ENCODE measurements at places on chromosomes 5 and 9.

- DNase-seq: no peak
Observed at GRCh38 chr5:169897481-169897880, 82.8 kb downstream of the INSYN2B start.

GRCh38 chr5:31218978-31219377 lies 25.5 kb downstream of the CDH6 start:
- no peak for DNase-seq

DNA sequence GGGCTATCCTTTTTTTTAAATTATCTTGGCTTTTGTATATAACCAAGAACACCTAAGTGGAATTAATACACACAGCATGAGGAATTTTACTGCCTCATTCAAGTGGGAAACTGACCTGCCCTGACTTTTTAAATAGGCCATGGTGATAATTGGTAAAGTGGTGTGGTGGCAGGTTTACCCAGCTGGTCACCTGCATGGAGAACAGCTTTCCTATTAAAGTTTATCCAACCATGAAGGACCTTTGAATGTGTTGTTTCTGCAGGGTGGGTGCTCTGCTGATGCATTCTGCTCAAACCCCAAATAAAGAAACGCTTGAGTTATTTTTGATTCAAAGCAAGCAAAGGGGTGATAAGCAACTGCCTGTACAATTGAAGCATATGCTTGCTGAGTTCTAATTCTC lies 261.0 kb upstream of the GRIN3A start:
- DNase-seq: no peak

GRCh38 chr9:119337573-119337972 lies 31.7 kb downstream of the BRINP1 start:
- no peak for DNase-seq

DNA sequence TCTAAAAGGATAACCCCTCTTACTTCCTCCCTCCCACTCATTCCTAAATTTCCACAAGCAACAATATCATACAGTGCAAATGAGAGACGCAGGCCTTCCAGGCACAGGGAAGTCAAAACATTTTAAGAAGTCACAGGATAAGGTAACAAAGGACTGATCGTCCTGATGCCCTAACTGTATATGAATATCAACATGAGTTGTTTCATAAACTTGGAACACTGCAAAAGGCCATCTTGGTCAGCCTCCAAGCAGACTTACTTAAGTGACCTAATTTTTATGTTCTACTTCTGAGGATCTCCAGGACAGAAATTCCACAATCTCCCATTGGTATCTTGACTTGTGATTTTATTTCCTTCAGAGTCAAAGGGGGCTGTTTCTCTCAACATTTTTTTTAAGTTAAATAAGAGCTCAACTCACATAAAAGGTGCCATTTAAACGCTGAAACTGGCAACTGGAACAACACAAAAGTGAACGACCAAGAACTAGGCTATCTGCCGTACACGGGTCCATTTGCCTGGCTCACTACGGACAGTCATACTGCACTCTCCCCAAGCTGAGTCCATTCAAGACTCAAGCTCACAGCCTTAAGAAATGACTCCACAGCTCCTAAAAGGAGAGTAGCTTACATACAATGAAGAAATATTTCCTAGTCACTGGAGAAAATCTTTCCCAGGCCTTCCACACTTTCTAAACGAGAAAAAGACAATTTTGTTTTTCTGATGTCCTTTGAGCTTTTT lies 71.3 kb downstream of the LHFPL2 start:
- DNase-seq: no peak

DNA sequence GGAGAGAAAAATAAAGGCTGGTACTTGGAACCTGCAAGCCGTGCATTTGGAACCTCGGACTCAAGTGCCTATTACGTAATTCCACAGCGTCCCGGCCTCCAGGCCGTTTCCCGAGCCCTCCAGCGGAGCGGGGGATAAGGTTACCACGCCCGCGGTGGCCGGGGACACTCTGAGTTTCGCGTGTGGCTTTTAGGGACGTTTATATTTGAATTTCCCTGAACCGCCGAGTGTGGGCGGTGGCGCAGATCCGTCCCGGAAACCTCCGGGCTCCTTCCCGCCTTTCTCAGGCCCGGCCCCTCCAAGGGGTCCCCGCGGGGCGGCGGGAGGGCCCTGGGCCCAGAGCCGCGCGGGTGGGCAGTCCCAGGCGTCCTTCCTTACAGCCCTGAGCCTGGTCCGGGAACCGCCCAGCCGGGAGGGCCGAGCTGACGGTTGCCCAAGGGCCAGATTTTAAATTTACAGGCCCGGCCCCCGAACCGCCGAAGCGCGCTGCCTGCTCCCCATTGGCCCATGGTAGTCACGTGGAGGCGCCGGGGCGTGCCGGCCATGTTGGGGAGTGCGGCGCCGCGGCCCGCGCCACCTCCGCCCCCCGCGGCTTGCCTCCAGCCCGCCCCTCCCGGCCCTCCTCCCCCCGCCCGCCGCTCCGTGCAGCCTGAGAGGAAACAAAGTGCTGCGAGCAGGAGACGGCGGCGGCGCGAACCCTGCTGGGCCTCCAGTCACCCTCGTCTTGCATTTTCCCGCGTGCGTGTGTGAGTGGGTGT lies at the start of gene LMNB1:
LMNB1 (plus strand) TSS at position 638 of the 758 bp plus-strand sequence. CDS start 373 bp downstream, outside the sequence.
- DNase-seq: peak; percentile 91

- DNase-seq: no peak
Observed at GRCh38 chr5:82278711-82279370, 687 bp upstream of the RPS23 start.

- no peak for DNase-seq
Observed at GRCh38 chr5:138330813-138331448, 673 bp downstream of the CDC25C start.

GRCh38 chr5:92429646-92430045 lies 1046.5 kb upstream of the ARRDC3 start:
- no peak for DNase-seq

DNA sequence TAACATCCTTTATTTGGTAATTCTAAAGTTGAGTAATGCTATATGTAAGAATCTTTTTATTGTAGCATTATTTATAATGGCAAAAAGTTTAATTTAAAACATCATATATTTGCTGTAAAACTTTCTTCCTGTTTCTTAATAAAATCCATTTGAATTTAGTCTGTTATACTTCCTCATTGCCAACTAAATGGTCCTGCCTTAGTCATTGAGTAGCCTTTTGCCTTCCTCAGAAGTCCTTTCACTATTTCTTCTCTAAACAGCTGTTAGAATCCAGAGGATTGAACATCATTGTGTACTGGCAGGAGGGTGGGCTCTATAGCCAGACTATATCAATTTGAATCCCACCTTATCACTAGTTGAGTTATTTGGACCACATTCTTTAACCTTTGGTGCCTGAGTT lies 11.0 kb downstream of the SLC44A1 start:
- no peak for DNase-seq

DNA sequence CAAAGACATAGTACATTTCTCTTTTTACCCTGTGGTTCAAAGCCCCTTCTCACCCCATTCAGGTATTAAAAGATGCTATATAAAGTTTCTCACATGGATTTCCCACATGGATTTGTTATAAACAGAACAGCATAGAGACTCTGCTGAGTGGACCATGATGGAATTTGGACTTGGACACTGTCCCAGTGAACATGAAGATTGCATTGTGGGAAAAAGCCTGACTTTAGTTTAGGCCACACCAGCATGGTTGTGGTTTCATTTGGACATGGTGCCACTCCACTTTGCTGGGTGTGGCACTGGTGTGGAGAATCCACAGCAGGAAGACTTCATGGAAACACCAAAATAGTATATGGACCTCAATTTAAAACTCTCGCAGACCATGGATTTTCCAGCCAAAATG lies 124.6 kb downstream of the ARHGAP26 start:
- no peak for DNase-seq

- no peak for DNase-seq
Observed at GRCh38 chr5:39755452-39755851, 330.7 kb upstream of the DAB2 start.

DNA sequence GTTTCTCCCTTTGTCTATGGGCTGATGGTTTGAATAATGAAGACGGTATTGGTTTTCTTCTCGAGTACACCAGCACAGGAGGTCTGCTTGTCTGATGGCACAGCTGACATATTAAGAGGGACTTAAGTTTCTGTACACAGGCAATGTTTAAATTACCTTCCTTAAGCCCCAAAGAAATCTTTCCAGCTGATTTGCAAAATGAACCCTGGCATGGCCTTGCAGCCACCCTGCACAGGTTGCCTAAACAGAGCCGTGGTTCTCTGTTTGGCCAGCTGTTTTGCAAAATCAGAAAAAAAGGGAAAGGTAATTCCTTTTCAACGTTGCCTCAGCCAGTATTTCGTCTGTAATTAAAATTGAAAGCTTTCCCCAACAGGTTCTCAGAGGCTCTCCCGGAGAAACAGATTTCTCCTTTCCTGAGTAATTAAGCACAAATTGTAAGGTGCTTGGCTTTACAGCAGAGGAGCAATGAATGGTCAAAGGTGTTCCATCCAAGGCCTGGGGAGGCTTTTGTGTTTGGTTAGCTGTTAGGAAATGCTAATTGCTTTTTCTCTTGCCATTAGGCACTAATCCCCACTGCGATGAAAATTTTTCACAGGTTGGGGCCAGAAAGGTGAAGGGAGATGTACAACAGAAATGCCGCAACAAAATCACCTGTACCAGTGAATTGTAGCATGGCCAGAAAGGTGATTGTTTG lies 138.9 kb downstream of the RASEF start:
- DNase-seq: no peak

- no peak for DNase-seq
Observed at GRCh38 chr5:177183766-177184360, 50.3 kb downstream of the NSD1 start.

DNA sequence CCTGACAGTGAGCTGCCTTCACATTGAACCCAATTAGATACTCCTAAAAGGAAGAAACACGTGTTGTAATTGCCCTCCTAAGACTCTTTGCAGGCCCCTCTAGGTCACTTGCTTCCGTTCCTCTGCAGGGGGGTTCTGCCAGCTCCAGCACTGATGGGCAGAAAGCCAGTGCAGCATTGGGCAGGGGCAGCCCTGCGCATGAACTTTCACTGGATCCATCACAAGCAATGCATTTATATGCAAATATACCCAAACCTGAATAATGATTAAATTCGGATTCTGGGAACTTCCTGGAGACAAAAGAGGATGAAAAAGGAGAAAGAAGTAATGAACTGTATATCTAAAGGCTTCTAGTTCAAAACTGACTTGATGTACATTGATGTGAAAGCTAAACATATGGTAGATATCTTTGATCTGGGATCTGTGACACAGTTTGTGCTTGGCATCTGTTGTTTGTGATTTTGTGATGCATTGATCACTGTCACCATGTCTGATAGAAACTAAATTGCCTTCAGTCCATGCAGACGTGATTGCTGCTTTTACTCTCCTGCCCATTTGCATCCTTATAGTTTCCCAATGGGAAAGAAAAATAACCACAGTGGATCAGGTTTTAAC lies 313.4 kb downstream of the DEPDC1B start:
- DNase-seq: no peak

- no peak for DNase-seq
Observed at GRCh38 chr5:141172381-141173204, at the start of gene PCDHB7. PCDHB7 (plus strand) TSS chr5:141172644; CDS start chr5:141172836, 192 bp downstream.

DNA sequence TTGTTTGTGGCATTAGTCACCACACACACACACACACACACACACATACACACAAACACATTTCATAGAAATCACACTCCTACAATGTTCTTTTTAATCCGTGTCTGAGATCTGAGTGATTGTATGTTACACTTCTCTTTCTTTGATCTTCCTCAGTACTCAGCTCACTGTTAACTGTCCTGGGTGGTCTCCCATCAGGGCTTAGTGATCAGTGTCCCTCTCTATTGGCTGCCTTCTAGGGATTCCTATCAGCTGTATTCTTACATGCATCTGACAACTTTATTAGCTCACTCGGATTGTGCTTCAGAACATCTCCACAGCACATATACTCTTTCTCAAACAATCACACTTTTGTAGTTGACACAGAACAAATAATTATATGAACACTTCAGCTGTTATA lies 170.2 kb upstream of the POU5F2 start:
- no peak for DNase-seq

DNA sequence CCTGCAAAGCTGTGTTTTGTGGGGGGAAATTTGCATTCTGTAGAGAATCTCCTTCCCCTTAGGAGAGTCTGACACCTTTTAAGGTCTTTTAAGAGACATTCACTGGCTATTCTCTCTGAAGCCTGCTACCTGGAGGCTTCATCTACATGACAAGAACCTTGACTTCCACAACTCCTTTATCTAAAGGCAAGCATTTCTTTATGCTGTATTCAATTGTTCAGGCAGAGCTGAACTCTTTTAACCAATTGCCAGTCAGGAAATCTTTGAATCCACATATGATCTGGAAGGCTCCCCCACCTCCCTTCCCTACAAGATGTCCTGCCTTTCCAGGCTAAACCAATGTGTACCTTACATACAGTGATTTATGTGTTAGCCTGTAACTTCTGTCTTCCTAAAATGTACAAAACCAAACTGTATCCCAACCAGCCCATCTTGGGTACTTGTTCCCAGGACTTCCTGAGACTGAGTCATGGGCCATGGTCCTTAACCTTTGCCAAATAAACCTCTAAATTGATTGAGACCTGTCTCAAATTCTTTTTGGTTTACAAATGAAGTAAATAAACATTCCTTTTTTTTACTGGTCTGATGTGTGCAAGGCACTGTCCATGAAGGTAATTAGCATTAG lies 9.9 kb downstream of the C9orf85 start:
- DNase-seq: no peak

GRCh38 chr5:163104464-163104863 lies 332.9 kb upstream of the CCNG1 start:
- DNase-seq: no peak
